ENCODE measurements at places on chromosomes 5 and 9.
A peak's percentile ranks its signal among the peaks of the same experiment; 100 is the strongest.

DNA sequence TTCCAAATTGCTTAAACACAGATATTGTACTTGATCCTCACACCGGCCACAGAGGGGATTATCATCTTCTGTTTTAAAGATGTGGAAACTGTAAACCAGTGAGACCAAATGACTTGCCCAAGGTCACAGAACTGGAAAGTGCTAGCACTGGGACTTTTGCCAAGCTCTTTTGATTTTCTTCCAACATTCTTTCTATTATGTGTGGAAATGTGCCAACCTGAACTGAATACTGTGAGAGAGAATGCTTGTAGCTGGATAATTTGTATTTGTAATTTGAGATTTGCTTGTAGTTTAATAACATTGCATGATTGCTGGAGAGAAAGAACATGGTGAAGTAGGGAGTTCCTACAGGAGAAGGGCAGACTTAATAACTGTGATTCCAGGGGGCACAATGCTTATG, 977.9 kb upstream of the NUDT12 start:
- DNase-seq: peak; percentile 8

- no peak for DNase-seq
Observed at GRCh38 chr5:69113851-69114250, 20.0 kb downstream of the SLC30A5 start.

DNA sequence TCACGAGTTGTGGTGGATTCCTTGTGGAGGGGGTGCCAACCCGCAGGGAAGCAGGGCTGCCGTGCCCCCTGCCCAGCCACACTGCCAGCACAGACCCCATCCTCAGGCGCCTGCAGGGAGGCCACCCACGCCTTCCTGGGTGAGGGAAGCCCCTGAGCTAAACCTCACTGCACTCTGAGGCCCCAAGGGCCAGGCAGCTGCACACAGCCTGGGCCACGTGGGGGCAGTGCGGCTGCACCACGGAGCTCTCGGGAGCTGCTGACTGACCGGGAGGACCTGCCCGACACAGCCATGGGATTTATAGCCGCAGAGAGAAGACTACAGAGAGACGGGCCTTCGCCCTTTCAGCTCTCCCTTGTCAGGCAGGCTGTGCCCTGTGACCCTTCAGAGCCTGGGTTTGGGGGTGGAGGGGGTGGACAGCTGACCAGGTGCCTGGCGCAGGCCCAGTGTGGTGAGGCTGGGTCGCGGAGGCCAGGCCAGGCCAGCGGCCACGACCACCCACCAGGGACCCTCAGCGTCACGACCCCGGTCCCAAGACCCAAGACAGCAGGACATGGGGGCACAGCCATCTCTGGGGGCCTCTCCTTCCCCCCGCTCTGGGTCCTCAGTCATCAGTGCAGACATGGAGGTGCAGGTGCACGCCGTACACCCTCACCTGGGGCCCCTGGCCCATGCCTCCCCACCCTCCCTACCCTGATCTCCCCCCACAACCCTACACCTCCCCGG, 4.3 kb upstream of the AHRR start:
- peak; percentile 31 for DNase-seq

- DNase-seq: no peak
Observed at GRCh38 chr9:106502930-106503329, 360.0 kb upstream of the ZNF462 start.

- DNase-seq: peak; percentile 55
Observed at GRCh38 chr5:103582364-103582763, 19.8 kb upstream of the NUDT12 start.

All from bronchial epithelial cell (primary cell).